ENCODE measurements at places on chromosomes 16 and 17. TPM values are rescaled to one million over a fixed set of nuclear protein-coding genes. Genes with fewer than 3 reads are reported as not detected.
A peak's percentile ranks its signal among the peaks of the same experiment; 100 is the strongest.

CRYBA1 gene
- not detected for total RNA-seq

GRCh38 chr17:79089720-79090442 lies 15.3 kb downstream of the ENGASE start:
- no peak for DNase-seq

GRCh38 chr17:44355642-44356099 lies 8.0 kb downstream of the FAM171A2 start:
- DNase-seq: no peak

- DNase-seq: peak; percentile 46
Measured at GRCh38 chr17:79833744-79834564, 5.3 kb downstream of the CBX4 start.

DNA sequence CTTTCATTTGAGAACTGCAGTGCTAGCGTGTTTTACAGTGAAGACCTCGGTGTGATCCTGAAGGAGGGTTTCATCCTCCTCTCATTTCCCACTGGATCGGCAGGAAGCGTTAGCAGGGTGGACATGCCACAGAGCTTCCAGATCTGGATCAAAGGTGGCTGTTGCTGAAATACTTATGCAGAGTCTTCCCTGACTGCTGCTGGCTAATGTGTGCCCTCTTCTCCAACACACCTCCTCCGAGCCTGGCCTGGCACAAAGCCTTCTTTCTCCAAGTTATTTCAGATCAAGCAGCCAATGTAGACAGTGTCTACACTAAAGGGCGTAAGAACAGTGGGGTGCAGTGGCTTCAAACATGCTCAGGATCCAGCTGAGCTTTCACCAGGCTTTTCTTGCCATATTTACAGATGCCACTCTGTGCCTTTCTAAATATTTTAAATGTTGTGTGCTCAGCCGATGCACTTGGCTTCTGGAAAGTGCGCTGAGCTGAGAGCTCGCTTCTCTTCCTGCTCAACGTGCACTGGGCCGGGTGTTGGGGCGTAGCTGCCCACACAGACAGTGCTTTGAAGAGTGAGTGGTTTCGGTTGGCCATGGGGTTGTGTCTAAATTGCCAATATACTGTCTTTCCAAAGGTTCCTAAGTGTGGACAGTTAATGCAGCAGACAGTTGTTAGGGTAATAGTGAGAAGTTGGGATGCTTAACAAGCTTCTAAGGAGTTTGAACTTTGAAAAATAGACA lies 2.1 kb downstream of the ZNF750 start:
- DNase-seq: no peak

- DNase-seq: no peak
Measured at GRCh38 chr16:57616241-57616640, 12.2 kb upstream of the ADGRG1 start.

IRX3 gene
- total RNA-seq: 1.1 TPM

KRTAP4-4 gene
- not detected for total RNA-seq

GRCh38 chr16:11632455-11632939 lies 35.8 kb upstream of the SNN start:
- no peak for DNase-seq

TP53TG3C gene
- not detected for total RNA-seq

GRCh38 chr16:268141-269053 lies 7.3 kb downstream of the RGS11 start:
- DNase-seq: no peak
